ENCODE measurements at places on chromosomes 12 and 14.

GRCh38 chr14:95537298-95538089 is 2.6 kb downstream of the GLRX5 start:
- DNase-seq = no peak

DNA sequence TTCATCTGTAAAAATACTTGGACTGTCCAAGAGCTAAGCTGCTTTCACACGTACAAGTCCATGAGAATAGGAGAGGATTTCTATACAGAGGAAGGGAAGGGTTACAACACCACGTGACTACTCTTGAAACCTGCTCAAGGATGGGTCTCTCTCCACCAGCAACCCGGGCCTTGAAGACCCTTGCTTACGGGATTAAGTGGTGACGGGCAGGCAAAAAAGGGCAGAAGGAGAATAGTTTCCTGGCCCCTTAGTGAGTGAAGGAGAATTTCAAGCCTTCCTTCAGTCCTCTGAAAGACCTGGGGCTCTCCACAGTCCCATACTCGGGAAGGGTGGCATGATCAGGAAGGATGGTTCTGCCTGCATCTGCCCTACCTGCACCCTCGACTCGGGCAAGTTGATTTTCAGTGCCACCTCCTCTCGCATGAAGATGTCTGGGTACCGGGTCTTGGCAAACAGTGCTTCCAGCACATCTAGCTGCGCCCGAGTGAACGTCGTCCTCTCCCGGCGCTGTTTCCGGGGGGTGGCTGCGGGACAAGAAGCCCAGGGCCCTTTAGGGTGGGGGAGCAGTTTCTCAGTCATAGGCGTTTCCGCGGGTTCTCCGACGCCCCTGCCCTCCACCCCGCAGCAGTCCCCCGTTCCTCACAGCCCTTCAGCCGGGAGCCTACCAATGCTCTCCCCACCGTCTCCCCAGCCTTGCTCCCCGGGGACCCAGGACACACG is 6.3 kb downstream of the OTX2 start:
- no peak for DNase-seq

DNA sequence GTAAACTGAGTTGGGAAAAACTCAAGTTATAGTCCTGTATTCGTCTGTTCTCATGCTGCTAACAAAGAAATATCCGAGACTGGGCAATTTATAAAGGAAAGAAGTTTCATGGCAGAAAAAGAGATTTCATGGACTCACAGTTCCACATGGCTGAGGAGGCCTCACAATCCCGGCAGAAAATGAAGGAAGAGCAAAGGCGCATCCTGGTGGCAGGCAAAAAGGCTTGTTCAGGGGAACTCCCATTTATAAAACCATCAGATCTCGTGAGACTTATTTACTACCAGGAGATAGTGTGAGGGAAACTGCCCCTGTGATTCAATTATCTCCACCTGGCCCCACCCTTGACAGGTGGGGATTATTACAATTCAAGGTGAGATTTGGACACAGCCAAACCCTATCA is 292.6 kb upstream of the SYT1 start:
- DNase-seq = no peak

DNA sequence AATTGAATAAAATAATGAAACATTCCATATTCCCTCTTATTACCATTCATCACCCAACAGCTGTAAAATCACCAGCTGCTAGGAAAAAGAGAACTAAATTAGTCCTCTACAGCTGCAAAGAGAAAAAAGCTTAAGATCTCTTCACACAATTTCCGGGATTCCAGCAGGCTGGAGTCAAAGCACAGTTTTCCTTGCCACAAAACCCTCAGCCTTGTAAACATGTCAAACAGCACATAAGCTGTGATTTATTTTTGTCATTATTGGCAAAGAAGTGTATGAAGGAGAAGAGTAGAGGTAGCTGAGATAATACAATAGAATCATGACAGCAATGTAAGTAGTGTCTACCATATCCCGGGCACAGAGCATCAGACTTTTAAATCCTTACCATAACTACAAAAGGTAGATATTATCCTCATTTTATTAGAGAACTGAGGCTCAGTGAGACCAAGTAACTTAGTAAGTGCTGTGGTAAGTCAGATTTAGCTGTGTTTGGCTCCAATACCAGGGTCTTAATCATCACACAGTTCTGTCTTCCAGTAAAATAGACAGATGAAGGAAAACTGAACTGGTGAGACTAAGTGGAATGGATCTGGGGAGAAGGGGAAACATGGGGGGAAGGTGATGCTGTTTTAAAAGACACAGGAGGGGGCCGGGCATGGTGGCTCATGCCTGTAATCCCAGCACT is 57.3 kb downstream of the NTN4 start:
- peak; percentile 34 for DNase-seq

DNA sequence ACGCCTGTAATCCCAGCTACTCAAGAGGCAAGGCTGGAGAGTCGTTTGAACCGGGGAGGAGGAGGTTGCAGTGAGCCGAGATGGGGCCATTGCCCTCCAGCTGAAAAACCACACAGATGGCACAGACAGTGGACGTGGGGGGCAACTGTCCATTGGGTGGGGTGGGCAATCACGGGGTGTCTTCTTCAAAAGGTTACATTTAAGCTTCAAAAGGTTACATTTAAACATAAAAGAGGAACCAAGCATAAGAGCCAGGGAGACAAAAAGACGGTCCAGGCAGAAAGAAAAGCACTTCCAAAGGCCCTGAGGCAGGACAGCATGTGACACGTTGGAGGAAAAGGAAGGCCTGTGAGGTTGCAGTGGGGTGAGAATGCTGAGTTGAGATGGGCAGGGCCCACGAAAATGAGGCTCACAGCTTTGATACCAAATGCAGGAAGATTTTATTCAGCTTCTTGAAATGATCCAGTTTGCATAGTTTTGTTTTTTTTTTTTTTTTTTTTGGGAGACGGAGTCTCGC is 10.7 kb downstream of the SCARB1 start:
- DNase-seq = no peak

DNA sequence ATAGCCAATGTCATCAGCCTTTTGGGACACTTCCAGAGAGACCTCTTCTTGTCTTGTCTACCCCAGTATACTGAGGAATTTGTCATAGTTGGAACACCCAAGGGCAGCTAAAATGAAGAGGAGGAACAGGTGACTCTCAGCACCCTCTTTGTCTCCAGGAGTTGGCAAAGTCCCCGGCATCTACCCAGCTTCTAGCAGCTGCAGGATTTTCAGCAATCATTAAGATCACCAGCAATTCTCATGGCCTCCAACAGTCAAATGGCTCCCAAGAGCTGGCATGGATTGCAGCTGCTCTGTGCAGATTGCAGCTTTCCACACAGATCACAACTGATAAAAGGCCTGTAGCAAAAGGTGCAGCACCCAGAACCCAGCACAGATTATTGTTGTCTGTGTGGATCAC is 32.9 kb downstream of the RERGL start:
- DNase-seq = no peak

DNA sequence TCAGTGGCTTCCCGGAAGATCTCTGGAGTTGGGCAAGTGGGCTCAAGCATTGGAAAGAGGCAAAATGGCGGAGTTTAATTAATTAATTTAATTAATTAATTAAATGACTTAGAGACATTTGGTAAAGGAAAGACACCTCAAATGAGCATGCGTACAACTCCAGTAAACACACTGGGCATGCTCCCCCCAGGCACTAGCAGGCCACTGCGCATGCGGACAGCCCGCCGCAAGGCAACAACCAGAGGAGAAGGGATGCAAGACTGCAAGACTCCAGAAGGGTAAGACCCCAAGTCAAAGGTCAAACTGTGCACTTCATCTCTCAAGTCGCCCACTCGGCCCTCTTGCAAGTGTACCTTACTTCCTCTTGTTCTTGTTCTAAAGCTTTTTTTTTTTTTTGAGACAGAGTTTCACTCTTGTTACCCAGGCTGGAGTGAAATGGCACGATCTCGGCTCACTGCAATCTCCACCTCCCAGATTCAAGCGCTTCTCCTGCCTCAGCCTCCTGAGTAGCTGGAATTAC is 57.8 kb upstream of the PSMC1 start:
- no peak for DNase-seq

DNA sequence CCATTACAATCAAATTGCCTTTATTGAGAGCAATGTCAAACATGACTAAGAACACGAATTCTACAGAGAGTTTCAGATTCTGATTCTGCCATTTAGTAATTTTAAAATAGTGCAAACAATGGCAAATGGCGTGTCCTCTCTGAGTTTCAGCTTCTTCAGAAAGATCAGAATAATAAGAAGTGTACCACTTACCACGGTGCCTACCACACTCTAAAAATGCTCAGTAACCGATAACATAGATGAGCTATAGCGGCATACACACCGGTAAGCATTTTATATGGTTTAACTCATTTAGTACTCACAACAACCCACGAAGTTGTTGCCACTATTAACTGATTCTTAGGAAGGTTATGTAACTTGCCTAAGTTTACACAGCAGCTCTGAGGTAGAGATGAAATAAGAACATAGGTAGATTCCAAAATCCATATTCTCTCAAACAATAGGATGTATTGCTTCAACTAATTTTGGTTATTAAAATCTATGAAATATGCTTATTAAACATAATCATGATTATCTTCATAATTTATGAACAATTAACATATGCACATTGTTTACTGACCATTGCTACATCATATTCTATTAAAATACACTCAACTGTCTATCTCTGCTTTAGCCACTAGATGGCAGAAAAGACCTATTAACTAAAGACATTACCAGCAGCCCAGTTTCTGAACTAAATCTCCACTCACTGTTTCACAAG is 38.3 kb downstream of the SLC6A15 start:
- peak; percentile 59 for DNase-seq
